ENCODE measurements at places on chromosomes 12 and 14.

GRCh38 chr14:63474844-63475243, 68.3 kb downstream of the PPP2R5E start:
- no peak for DNase-seq

DNA sequence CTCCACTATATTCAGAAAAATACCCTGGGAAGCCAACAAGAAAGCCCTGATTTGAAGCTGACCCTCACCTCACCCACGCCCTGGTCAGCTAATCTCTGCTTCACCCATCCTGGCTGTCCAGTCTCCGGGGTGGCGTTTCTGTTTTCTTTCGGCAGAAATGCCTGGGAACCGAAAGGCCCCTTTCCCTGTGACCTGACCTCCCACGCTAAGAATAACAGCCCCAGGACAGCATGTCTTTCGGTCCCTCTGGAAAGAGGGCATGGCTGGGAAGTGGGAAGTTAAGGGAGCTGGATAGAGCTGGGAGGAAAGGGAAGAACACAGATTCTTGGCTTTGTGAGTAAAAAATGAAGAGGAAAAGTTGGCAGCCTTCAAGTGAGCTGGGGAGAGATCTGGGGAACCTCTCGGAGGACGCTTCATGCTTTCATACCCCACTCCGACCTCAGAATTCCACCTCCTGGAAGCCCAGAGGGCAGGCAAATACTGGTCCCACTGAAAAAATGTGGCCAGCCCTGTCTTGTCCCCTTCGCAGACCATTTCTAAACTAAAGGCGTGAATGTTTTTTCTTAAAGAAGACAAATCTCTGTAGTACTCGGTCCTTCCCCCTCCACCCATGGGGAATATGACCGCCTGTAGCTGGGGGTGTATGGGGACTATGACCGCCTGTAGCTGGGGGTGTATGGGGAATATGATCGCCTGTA, 163.0 kb upstream of the FKBP4 start:
- no peak for DNase-seq

DNA sequence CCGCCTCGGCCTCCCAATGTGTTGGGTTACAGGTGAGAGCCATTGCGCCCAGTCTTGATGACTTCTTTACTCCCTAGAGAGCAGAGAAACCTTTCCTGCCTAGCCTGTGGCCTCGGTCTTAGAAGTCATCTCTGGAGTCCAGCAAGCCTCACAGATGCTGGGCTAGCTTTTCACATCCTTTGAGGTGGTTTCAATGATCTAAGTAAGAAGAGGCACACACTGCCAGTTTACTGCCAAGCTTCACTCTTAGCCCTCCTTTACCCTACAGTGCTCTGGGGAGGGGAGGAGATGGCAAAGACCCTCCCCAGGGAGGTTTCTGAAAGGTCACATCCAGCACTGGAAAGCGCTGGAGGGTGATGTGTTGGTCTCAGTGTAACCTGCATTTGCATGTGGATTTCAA, 304.8 kb downstream of the PCNX1 start:
- no peak for DNase-seq

GRCh38 chr14:34920339-34920738, 45.2 kb upstream of the BAZ1A start:
- no peak for DNase-seq

DNA sequence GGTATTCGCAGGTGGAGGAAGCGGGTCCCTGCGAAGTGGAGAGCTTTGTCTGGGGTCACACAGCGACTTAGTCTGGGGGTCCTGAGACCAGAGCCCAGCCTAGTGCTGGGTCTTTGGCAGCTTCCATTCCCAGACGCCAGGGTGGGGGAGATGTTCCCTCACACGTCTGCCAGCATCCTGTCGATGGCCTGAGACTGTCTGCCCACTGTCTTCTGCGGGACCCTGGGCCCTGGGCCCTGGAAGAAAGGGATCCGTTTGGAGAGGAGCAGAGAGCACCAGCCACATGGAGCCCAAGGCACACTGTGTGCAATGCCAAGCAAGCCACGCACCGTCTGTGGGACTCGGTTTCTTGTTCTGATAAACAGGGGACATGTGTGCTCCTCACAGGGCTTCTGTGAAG, 197.2 kb downstream of the KIF26A start:
- DNase-seq = no peak

DNA sequence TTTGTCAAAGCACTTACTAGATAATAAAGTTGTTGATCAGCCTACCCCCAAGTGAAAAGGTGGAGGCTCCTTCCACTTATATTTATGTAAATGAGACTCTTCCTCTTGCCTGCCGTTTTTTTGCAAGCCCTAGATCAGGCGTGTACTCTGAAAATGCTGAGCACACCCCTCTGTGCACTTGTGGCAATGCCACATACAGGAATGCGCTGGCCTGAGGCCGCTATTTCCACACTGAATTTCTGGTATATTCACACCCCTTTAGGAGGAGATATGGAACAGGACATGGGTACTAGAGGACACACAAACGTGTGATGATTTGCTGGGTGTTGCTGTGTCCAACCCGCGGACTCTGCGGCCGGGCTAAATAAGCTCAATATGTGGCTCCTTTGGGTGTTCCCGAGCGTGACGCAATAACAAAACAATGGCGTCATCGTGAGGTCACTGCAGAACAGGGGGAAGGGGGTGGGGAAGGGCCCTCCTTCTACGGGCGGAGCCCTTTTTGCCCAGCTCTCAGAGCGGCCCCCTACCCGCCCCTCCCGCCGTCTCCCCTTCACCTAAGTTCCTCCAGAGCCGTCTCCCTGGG, 554 bp upstream of the TSPAN31 start:
- peak; percentile 74 for DNase-seq

DNA sequence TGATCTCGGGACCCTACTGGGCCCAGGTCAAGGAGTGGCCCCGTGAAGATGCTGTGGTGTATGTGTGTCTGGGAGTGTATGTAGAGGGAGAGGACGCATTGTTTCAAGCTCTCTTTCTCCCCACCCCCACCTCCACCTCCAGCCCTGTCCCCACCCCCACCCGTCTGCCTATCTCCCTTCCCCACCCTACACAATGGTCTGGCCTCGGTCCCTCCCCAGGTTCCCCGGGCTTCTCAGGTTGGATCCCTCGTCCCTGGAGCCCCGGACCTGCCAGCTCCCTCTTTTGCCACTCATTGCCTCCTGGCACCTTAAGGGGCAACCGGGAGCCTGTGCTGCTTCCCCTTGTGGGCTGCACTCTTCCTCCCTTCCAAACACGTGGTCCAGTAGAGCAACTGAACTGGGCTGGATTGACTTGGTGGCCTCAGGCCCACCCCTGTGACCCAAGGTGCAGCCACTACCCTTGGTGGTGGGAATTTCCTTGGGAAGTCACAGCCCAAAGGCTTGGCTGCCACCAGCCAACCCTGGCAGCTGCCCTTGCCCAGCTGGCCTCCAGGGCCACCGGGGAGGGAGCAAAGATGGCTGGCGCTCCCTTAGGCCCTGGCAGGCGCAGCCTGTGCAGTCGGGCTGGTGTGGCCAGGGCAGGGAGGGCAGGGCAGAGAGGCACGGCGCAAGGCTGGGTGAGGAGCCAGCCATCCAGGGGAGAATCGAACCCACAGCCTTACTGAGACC, 628 bp downstream of the VRTN start:
- no peak for DNase-seq

All from HEK293T (cell line).